ENCODE measurements at places on chromosomes 3 and 15.

DNA sequence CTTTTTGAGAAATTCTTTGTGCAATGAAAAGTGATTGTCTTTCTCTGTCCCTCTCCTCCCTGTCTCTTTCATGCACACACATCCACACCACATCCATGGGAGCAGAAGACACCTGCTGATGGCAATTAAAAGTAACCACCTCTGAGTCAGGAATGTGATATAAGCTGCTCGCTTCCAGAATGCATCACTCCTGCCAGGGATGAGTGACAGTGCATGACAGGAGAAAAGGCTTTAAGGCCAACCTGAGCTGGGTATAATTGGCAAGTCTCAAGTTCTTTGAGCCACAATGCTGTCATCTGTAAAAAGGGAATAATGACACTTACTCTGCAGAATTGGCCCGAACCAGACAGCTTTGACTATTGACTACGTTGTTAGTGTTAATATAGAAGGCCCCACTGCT is 59.6 kb downstream of the UBP1 start:
- DNase-seq, result no peak

- DNase-seq, result no peak
Observed at GRCh38 chr3:2921903-2922302, 188.3 kb downstream of the IL5RA start.

- DNase-seq, result no peak
Observed at GRCh38 chr3:134291319-134292254, 40.9 kb upstream of the RYK start.

DNA sequence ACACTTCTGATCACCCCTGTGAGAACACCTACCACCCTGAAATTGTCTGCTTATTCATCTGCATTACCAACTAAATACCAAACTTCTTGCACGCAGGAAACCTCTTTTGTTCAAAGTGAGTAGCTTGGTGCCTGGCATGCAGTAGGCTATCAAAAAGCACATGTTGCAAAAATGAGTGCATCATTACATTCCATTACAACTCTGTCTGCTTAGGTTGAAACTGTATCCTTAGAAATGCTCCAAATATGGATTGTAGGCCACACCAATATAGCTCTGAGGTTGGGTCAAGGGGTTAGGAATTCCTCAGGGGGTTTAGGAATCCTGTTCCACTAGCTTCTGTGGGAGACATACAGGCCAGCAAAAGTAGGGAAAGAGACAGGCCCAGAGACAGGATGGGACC is 107.2 kb downstream of the THRB start:
- no peak for DNase-seq

DNA sequence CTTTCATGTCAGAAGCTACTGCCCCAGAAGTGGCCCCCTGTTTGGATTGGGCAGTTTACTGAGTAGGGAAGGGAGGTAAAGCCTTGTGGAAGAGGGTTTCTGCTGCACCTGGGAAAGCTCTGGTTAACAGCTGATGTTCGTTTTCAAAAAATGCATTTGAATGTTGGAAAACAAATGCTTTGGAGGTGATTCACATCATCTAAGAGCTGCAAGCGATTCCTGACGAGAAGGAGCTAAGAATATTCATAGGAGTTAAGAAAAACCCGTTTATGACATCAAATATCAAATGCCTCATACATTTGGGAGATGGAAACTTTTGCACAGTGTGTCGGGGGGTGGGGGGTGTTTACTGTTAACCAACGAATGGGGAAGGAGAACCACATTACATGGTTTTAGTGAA is 183.8 kb upstream of the NR2F2 start:
- DNase-seq, result no peak

DNA sequence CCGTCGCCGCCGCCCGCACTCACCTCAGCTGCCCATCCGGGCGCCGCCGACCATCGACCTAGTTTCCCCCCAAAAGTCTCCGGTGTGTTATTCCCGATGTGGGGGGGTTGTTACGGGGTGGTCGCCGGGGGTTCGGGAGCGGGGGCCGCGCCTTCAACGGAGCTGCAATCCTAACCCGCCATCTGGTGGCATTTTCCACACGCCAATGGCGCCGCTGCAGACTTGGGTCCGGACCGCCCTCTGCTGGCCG is at the start of gene STAG1:
STAG1 (minus strand) TSS at position 207 of the 250 bp plus-strand sequence. CDS start 121,480 bp downstream, outside the sequence.
- DNase-seq, result no peak

- no peak for DNase-seq
Observed at GRCh38 chr15:52680761-52681160, 1.6 kb upstream of the ATOSA start.
